ENCODE measurements at places on chromosomes 7 and 10. TPM values are rescaled to one million over a fixed set of nuclear protein-coding genes. Genes with fewer than 3 reads are reported as not detected.

GRCh38 chr7:115099906-115100305 lies 178.0 kb downstream of the MDFIC start:
- H3K4me1 ChIP-seq: peaks cover 13% of the 10 kb centered on the region
- H3K4me3 ChIP-seq: no peak overlapping the region
- H3K36me3 ChIP-seq: no peaks in the 10 kb centered on the region
- H3K27ac ChIP-seq: no peak overlapping the region

- H3K4me3 ChIP-seq: no peak overlapping the region
- H3K4me1 ChIP-seq: peaks cover 8% of the 10 kb centered on the region
- no peaks in the 10 kb centered on the region for H3K36me3 ChIP-seq
- H3K27ac ChIP-seq: peak overlapping the region; percentile 26
- DNase-seq: no peak
These were observed 5.7 kb downstream of the HIP1 start for GRCh38 chr7:75732764-75733630.

DNA sequence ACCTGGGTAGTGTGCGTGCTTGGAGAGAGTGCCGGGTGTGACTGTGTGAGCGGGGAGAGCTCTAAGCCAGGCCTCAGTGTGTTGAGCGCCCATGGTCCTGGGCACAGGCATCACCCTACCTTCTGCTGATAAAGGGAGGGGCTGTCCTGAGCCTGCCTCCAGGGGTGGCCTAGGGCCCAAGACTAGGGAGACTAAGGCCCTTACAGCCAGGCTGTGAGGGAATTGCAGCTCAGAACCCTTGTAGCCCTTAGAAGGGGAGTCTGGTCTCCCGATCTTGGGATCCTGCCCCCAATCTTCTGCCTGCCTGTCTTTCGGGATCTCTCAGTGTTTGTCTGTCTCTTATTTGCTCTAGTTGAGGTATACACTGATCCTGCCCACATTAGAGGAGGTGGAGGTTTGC lies 41.2 kb downstream of the PAX2 start:
- H3K4me3 ChIP-seq: no peak overlapping the region
- no peaks in the 10 kb centered on the region for H3K27me3 ChIP-seq
- no peak for DNase-seq

Gene ZNF727
- total RNA-seq: 5.0 TPM

DNA sequence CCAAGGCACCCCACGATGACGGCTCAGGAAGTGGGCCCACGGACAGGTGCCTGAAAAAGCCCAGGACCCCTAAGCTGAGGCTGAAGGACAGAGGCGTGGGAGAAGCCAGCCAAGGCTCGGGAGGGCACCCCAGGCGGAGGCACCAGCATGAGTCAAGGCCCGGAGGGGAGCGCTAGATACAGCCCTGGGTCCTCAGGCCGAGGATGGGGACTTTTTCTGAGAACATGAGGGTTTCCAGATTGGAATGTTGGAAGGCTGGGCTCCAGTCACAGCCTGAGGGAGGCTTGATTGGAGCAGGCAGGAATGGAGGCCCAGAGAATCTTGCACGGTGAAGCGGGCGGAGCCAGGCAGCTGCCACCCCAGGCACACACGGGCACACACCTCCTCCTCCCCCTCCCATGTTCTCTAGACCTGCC lies 19.0 kb upstream of the ELFN1 start:
- H3K4me1 ChIP-seq: peaks cover 12% of the 10 kb centered on the region
- H3K36me3 ChIP-seq: no peaks in the 10 kb centered on the region
- peaks cover 8% of the 10 kb centered on the region for H3K27me3 ChIP-seq
- H3K4me3 ChIP-seq: no peak overlapping the region

DNA sequence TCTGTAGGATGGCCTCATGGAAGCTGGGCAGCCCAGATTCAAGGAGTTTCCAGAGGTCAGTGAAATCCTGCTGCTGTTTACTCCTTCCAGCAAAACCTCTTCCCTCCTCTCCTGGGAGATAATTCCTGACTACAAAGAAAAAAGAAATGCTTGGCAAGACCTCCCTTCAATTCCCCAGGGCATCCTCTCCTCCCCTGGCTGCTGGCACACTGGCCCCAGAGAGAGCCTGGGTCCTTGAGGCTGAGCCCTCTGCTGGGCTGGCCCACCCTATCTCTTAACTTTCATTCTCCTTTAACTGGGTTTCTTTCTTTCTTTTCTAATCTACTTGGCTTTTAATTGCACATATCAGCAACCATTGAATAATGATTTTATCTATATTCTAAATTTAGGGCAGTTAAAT lies 7.7 kb downstream of the DRGX start:
- no peak for DNase-seq
- H3K27me3 ChIP-seq: no peaks in the 10 kb centered on the region
- no peaks in the 10 kb centered on the region for H3K4me1 ChIP-seq
- no peak overlapping the region for H3K27ac ChIP-seq
- no peaks in the 10 kb centered on the region for H3K36me3 ChIP-seq

Gene MPP7
- 48.5 TPM for total RNA-seq

DNA sequence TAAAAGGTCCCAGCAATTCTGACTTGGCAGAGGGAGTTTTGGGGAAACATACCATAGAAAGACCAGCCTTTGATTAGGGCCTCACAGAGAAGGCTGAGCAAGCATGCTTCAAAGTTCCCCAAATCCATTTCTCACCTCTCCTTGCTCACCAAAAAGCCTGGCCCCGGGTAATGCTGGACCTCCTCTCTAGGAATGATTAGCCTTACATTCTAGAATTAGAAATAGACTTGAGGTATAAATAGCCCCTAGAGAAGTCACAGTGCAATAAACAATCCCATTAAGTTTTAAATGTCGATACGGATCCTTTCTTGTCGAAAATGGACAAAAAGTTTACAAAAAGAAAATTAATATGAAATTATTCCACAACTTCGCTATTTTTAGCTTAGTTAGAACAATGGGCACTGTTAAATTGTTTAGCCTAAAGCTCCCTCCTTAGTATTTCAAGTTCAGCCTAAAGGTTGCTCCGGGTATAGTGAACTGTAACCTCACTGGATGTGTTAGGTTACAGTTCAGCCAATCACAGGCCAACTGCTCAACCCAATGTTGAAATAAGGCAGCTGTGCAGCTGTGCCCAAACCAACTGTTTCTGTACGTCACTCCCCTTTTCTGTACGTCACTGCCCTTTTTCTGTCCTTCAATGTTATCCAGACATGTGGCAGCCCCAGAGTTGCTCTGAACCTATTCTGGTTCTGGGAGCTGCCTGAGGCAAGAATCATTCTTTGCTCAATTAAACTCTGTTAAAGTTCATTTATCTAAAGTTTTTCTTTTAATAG lies 7.9 kb upstream of the GSDME start:
- no peak overlapping the region for H3K27ac ChIP-seq
- no peaks in the 10 kb centered on the region for H3K36me3 ChIP-seq
- no peak overlapping the region for H3K4me3 ChIP-seq
- DNase-seq: no peak

DNA sequence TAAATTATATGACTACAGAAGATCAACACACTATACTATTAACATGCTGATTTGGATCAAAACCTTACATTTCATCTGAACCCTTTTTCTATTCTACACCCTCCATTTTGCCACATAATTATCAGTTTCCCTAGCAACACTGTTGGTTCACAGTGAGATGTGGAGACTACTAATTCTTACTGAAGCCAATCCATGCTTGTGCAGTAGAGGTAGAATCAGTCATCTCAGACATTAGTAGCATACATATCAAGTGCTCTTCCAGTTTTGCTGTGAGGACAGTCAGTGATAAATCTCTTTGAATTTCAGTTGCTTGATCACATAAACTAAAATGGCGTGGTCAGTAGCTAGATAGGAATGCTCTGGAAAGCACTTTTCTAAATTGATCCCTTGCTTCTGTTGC lies 70.3 kb downstream of the PON1 start:
- no peak overlapping the region for H3K4me3 ChIP-seq
- no peaks in the 10 kb centered on the region for H3K27me3 ChIP-seq
- DNase-seq: no peak
- H3K36me3 ChIP-seq: no peaks in the 10 kb centered on the region

- no peak for DNase-seq
- H3K4me1 ChIP-seq: no peaks in the 10 kb centered on the region
- H3K36me3 ChIP-seq: no peaks in the 10 kb centered on the region
These were observed 6.4 kb downstream of the SPOCK2 start for GRCh38 chr10:72081772-72082590.

Gene CPA1
- 4.1 TPM for total RNA-seq

Gene SCIN
- total RNA-seq: 0.49 TPM
